ENCODE measurements at places on chromosomes 5 and 9.

DNA sequence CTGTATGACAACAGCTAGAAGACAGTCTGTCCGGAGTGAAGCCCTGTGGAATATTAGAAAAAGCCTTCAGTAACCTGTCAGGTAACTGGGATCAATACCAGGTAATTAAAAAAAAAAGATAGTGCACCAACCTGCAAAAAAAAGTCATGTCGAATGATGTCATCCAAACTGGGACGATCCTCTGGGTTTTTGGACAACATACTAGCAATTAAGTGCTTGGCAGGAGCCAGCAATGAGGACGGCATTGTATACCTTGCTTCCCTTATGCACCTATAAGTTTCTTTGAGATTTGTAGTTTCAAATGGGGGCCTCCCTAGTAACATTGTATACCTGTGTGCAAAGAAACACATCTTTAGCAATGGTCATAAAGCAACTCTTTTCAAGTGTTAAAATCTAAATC is 2.8 kb downstream of the PLK2 start:
- no peak for DNase-seq

- DNase-seq: no peak
These were observed 5.6 kb downstream of the IDNK start for GRCh38 chr9:83628540-83628939.

- no peak for DNase-seq
These were observed 42.4 kb downstream of the STX17 start for GRCh38 chr9:99948896-99949295.

- no peak for DNase-seq
These were observed 207.0 kb upstream of the SLC30A5 start for GRCh38 chr5:68886814-68887213.

- no peak for DNase-seq
These were observed 35.4 kb upstream of the GDNF start for GRCh38 chr5:37875051-37875787.
